Frontal cortex (tissue), 4 donors: ENCODE measurements at places on chromosomes 5 and 9. TPM values are rescaled to one million over a fixed set of nuclear protein-coding genes. Genes with fewer than 3 reads are reported as not detected.

The FBP2 gene
- not detected for total RNA-seq

The SNCB gene
- total RNA-seq: 15.5 TPM

The ADAMTS13 gene
- total RNA-seq: 2.0 TPM

The NR6A1 gene
- total RNA-seq: 1.6 TPM

The STC2 gene
- total RNA-seq: 0.82 TPM

The SAPCD2 gene
- total RNA-seq: 1.2 TPM

The KIF4B gene
- 0.41 TPM for total RNA-seq

The ADAMTS12 gene
- total RNA-seq: 1.2 TPM

The ADRB2 gene
- 0.82 TPM for total RNA-seq

The CORO2A gene
- 4.5 TPM for total RNA-seq

The PDE8B gene
- total RNA-seq: 7.3 TPM

The PCDHB7 gene
- 9.8 TPM for total RNA-seq

The PCDH12 gene
- 2.4 TPM for total RNA-seq

The PCDHGB7 gene
- total RNA-seq: 10.6 TPM

The ZNF454 gene
- total RNA-seq: 9.0 TPM

The SHISAL2B gene
- total RNA-seq: not detected

The PLCXD3 gene
- 9.8 TPM for total RNA-seq

The SMIM33 gene
- total RNA-seq: not detected

The PHF24 gene
- 19.2 TPM for total RNA-seq

The ASTN2 gene
- total RNA-seq: 23.2 TPM

The GPR150 gene
- not detected for total RNA-seq

The MAN1B1 gene
- 42.0 TPM for total RNA-seq

The PCDHB11 gene
- 13.0 TPM for total RNA-seq

The NREP gene
- total RNA-seq: 536 TPM

The PCDHB10 gene
- total RNA-seq: 13.9 TPM

The SLC34A1 gene
- not detected for total RNA-seq

The RNF183 gene
- not detected for total RNA-seq

The HK3 gene
- 0.41 TPM for total RNA-seq

The CDC14B gene
- 38.3 TPM for total RNA-seq

The CTSV gene
- 0.41 TPM for total RNA-seq

The KCNV2 gene
- total RNA-seq: not detected

The IFNA5 gene
- total RNA-seq: not detected

The ORM2 gene
- total RNA-seq: not detected

The PCDHGB3 gene
- total RNA-seq: 8.2 TPM

The HAVCR2 gene
- 7.3 TPM for total RNA-seq

The ISCA1 gene
- total RNA-seq: 92.5 TPM

The IZUMO3 gene
- total RNA-seq: not detected

The KLF4 gene
- 2.0 TPM for total RNA-seq

The APBA1 gene
- total RNA-seq: 24.9 TPM

The ADGRD2 gene
- total RNA-seq: not detected

The LRRTM2 gene
- 99.5 TPM for total RNA-seq

The RETREG1 gene
- 73.0 TPM for total RNA-seq

The ACOT12 gene
- 1.6 TPM for total RNA-seq

The ALDOB gene
- not detected for total RNA-seq

The CARD9 gene
- total RNA-seq: 0.41 TPM

The AQP7 gene
- total RNA-seq: not detected

The FIBCD1 gene
- total RNA-seq: 0.82 TPM

The GRHPR gene
- total RNA-seq: 48.1 TPM

The CNTFR gene
- 9.8 TPM for total RNA-seq
